ENCODE measurements at places on chromosomes 3 and 15.

- no peak for DNase-seq
Measured at GRCh38 chr15:25858952-25859760, 4.0 kb downstream of the ATP10A start.

- DNase-seq: no peak
Measured at GRCh38 chr3:142268426-142268825, 43.0 kb upstream of the GK5 start.

- DNase-seq: peak; percentile 22
Measured at GRCh38 chr15:51874751-51875644, 45.5 kb downstream of the TMOD3 start.

DNA sequence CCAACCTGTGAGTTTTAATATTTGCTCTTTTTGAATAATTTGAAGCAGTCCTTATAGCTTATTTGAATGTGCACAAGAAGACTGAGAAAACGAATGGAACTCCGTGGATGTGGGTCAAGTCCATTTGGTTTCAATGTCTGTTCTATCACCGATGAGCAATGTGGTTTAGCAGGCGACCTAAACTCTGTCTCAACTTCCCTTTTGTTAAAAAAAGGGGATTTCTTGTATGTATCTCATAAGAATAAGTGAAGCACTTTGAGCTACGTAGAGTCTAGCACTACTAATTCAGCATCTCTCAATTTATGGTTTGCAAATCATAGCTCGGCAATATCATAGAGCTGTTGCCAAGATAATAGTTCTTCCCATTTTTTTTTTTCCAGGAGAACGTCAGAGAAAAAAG, 4.6 kb upstream of the SKIL start:
- no peak for DNase-seq

- no peak for DNase-seq
Measured at GRCh38 chr15:31554261-31554660, 227.6 kb downstream of the KLF13 start.
